ENCODE measurements at places on chromosomes 11 and 22. TPM values are rescaled to one million over a fixed set of nuclear protein-coding genes. Genes with fewer than 3 reads are reported as not detected.

ANKRD42 gene
- total RNA-seq, result 7.3 TPM

ABCC8 gene
- 9.8 TPM for total RNA-seq

CCT8L2 gene
- not detected for total RNA-seq

MS4A4E gene
- total RNA-seq, result not detected

PAK1 gene
- total RNA-seq, result 69.3 TPM

TPBGL gene
- under 0.01 TPM for total RNA-seq

SPI1 gene
- total RNA-seq, result 0.78 TPM

UPK2 gene
- not detected for total RNA-seq

UCP3 gene
- 0.62 TPM for total RNA-seq

GAL3ST1 gene
- 0.94 TPM for total RNA-seq

BEST1 gene
- 1.2 TPM for total RNA-seq

OR10A2 gene
- not detected for total RNA-seq

PPP2R1B gene
- total RNA-seq, result 17.9 TPM

TENM4 gene
- total RNA-seq, result 112 TPM

ZP1 gene
- not detected for total RNA-seq

OR4A15 gene
- total RNA-seq, result not detected

- no peak for DNase-seq
Observed at GRCh38 chr22:30869667-30870395, 98.7 kb downstream of the MORC2 start.

DNA sequence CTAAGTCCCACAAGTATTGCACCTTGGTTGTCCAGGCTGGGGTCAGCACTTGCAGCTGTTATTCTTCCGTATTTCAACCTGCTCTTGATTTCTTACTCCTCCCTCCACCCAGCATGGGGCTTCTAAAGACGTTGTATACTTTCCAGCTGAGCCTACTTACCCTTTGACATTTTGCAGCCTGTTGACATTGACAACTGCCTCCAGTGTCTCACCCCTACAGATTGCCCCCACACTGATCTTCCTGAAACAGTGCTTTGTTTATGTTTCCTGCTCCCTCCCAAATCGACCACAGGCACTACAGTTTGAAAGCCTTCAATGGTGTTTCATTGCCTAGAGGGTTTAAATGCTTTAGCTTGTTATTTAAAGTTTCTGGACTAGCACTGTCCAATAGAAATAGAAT is 56.6 kb downstream of the FAM83F start:
- no peak for DNase-seq

DNA sequence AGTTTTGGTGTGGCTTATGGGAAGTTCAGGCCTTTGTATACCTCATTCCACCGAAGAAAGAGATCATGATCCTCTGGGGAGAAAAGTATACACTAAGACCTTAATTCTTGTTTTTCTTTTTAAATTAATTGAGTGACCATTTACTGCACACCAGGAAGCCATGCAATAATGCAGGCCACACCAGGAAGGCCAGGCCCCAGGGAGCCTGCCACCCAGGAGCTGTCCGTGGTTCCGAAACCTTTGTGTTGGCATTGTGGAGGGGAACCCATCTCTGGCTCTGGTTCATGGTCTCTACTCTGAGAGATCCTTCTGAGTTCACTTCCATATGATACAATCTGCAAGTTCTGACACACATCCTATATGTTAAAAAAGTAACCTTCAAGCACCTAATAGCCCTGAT is 291.8 kb downstream of the MIAT start:
- DNase-seq, result no peak

DNA sequence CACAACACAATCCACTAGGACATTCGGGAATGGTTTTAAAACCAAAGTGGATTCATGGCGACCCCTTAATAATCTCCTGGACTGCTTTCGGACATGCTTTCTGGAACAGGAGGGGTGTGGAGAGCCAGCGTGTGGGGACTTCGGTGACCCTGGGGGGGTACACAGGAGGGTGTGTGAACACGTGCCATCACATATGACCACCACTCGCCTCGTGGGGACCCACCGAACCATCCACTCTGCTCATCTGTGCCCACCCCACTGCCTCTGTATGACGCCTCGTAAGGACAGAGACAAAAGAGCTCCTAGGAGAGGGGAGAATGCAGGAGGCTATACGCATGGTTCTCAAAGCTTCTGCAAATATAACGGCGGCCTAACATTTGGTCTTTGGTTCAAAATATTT is 8.9 kb downstream of the LTO1 start:
- DNase-seq, result no peak

GRCh38 chr11:15158351-15159015 is 43.8 kb downstream of the INSC start:
- DNase-seq, result no peak

DNA sequence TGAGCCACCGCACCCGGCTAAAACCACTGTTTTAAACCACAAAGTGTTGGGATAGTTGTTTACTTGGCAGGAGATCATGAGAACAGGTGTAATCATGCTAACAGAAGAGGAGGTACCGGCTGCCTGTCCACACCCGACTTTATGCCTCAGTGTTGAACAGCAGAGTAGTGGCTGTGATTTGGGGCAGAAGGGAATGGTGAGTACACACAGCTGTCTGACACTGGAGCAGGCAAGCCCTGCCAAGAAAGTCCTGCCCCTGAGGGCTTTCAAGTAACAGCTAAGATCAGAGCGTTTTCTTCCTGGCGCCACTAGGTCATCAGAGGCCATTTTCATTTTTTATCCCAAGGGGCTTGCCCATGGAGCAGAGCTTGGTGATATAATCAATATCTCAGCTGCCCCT is 8.1 kb downstream of the CDKN1C start:
- no peak for DNase-seq

DNA sequence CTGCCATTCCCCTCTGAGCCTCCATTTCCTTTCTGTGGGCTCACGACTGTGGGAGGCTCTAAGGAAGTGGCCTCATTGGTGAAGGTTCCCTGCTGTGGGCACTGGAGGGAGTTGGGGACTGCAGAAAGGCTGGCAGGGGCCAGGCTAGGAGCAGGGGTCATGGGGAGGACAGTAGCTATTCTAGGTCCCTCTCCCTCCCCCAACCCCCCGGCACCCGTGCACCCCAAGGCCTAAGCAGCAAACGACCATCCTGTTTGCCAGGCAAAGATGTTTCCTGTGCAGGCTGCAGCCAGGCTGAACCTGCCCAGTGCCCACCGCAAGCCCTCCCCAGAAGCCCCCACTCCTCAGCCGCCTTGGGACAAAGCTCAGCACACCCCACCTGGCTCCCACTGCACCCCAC is 189.4 kb downstream of the MN1 start:
- DNase-seq, result no peak

DNA sequence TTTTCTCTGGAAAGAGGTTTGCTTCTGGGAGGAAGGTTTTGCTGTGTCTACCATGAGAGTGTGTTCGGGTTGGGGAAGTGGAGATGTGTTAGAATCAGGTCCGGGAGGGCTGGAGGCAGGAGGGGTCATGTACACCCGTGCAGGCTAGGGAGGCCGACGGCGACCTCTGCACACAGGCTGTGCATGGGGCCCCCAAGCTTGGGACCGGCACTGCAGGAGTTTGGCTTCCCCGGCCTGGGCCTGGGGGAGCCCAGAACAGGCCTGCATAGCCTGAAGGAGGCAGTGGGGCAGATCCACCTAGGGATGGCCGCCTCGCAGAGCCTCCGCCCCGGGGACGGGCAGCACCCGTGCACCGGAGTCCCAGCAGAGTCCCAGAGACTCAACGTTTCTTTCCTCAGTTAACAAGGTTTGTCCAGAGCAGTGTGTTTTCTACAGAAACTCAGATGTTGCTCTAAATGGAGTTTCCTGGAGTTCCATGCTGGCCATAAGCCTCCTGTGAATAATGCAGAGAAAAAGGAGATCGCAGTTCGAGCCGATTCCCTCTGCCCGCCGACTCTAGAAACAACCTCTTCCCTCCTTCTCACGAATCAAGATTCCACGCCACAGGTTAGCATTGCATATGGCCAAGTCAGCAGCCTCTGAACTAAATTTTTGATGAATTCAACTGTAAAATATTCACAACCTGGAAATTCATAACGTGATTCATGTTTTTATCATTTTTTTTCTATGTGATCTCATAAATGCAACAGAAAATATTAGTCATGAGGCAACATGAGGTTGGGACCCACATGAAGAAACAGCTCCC is 427.3 kb downstream of the BRD1 start:
- no peak for DNase-seq

GRCh38 chr11:116093481-116094270 is 589.5 kb upstream of the CADM1 start:
- DNase-seq, result no peak

GRCh38 chr11:72525466-72525865 is 91.1 kb upstream of the CLPB start:
- DNase-seq, result no peak

- no peak for DNase-seq
Observed at GRCh38 chr11:69703453-69703767, 412 bp downstream of the FGF19 start.

GRCh38 chr11:86294026-86294425 is 8.0 kb upstream of the HIKESHI start:
- no peak for DNase-seq

DNA sequence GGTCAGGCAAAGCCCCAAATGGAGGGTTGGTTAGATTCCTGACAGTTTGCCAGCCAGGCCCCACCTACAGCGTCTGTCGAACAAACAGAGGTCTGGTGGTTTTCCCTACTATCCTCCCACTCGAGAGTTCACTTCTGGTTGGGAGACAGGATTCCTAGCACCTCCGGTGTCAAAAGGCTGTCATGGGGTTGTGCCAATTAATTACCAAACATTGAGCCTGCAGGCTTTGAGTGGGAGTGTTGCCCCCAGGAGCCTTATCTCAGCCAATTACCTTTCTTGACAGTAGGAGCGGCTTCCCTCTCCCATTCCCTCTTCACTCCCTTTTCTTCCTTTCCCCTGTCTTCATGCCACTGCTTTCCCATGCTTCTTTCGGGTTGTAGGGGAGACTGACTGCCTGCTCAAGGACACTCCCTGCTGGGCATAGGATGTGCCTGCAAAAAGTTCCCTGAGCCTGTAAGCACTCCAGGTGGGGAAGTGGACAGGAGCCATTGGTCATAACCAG is 4.7 kb upstream of the TTC36 start:
- no peak for DNase-seq

DNA sequence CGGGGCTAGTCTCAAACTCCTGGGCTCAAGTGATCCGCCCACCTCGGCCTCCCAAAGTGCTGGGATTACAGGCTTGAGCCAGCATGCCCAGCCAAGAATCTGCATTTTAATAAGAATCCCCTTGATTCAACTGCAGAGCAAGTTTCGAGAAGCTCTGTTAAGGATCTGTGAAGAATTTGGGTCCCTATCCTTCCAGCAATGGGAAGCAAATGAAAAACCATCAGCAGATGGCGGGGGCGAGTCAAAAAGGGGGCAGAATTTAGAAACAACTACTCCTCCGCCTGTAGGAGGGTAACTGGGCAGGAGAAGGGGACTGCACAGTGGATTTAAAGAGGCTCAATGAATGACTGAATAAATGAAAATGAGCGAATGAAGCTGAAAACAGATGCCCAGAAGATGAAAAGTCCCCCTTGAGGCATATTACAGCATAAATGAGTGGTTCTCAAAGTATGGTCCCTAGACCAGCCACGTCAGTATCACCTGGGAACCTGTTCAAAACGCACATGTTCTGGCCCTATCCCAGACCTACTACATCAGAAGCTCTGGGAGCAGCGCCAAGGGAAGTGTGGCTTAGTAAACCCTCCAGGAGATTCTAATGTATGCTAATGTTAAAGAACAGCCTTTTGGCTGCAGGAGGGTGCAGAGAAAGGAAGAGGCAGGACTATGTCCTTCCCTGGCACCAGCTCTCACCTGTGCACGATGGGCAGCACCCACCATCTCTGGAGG is 15.0 kb downstream of the VWCE start:
- no peak for DNase-seq

- DNase-seq, result no peak
Observed at GRCh38 chr11:20937826-20938225, 268.4 kb downstream of the NELL1 start.

DNA sequence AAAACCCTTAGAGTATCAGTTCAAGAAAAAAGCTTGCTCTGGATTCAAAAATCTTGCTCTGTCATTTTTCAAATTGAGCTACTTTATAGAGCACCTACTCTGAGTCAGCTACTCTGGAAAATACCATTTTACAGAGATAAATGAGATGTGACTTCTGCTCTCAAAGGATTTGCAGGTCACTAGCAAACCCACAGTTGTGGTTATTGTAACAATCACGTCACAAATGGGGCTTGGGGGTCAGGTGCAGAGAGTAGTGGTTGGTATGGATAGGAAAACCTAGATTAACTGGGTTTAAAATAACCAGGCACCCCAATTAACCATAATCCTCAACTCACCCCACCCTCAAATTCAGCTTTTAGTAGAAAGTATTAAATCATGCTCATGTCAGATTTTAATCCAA is 52.3 kb downstream of the MSANTD4 start:
- no peak for DNase-seq

DNA sequence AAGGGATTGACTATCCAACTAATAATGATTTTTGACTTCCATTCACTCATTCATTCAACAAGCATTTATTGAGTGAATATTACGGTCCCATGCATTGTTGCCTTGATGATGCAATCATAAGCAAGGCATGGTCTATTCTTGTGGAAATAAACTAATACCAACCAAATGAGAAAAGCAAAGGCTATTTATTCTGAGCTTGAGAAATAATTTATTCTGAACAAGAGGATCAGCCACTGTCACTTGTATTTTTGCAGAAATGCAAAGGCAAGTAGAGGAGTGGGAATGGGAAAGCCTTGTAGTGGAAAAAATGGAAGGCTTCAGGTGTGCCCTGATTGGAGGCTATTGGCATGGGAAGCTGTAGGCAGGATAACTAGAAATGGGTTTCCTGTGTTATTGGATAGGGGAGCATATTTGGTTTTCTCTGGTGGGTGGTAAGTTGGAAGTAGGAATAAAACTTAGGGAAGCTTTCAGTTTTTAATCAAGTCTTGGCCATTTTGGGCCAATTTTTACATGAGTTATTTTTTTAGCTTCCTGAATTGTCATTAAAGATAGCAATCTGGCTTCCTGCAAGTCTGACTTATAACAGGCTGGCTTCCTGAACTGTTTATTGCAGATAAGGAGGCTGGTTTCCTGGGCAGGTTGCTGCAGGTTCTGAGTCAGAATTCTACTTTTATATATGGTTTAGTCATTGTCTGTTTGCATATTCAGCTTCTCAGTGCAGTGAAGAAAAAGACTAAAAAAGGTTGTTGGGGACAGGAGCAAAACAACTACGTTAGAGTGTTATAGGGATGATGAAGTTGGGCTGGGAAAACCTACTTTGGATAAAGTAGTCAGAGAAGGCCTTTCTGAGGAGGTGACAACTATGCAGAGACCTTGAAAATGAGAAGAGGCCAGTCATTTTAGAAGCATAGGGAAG is 106.7 kb downstream of the APIP start:
- no peak for DNase-seq

- no peak for DNase-seq
Observed at GRCh38 chr11:85475660-85476517, 151.3 kb downstream of the DLG2 start.

- no peak for DNase-seq
Observed at GRCh38 chr22:25109878-25110595, 89.6 kb upstream of the CRYBB3 start.

GRCh38 chr11:64531906-64532312 is 59.1 kb upstream of the SLC22A12 start:
- DNase-seq, result no peak

DNA sequence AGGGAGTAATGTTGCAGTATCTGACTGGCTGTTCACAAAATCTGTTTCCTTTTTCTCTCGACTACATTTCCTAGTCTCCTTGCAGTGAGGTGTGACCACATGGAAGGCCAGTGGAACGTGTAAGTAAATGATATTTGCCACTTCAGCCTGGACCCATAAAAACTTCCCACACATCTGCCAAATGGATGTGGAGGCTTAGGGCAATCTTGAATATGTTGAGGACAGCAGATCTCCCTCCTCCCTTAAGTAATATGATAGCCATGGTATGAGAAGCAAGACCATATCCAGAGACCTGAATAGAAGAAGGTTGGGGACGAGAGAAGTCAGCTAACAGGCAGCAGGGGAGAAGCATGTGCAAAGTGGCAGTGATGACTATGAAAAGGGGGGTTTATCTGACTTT is 33.0 kb upstream of the C11orf87 start:
- no peak for DNase-seq

Data from occipital lobe (tissue), 3 donors.